ENCODE measurements at places on chromosomes 2 and 18.

DNA sequence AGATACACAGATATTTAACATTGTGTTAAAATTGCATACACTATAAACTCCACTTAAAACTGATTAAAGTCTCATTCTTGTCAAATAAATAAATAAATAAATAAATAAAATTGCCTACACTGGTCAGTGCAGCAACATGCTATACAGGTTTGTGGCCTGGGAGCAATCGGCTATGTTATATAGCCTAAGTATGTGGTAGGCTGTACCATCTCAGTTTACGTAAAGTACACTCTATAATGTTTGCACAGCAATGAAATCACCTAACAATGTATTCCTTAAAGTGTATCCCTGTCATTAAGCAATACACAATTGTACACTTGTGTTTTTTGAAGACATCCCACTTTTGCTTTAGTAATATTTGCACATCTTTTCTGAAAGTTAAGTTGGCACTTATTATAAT lies 337.7 kb upstream of the SETBP1 start:
- no peak for DNase-seq

DNA sequence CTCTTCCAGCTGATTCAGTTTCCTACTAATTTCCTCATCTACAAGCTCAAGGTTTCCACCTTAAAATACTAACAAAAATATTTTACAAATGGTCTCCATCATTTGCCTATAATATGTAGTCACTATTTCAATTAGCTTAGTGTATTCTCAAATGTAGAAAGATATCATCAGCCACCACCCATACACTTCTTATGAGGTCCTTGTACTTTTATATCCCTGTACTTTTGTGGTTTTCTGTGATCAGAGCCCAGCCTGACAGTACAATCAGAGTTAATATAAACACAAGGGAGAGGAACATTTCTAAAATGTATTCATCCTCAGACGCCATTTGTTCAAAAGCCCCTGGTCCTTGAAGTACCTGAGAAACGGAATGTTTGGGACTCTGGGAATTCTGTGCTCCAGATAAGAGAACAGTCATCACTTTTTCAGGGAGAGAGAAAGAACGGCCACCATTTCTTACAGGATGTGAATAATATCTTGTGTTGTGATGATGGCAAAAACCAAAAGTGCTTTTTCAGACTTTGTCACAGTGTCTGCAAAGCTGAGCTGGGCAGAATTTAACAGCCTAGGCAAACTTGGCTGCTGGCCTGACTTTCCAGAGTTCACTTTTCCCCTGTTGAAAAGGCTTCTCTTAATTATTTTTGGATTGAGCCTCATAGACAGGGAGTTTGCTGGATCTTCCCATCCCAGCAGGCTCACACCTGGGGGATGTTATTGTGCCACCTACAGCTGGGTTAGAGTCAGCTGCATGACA lies 361.7 kb upstream of the ACVR2A start:
- DNase-seq = no peak

DNA sequence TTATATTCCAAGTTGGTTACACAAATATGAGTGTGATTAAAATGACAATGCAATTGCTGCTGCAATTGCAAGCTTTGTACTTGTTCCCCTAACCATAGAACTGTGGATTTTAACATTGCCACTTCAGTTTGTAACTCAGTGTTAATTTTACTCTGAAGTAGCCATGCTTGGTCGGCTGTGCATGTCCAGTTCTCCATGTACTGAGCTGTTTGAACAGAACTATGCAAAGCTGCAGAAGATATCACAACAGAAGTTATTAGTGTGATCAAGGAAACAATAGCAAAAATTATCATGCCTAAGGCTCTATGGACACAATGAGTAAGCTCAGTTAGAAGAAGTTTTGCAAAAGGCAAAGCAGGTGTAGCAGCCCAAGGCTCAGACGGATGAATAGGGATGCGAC lies 45.3 kb downstream of the CXCR4 start:
- no peak for DNase-seq

DNA sequence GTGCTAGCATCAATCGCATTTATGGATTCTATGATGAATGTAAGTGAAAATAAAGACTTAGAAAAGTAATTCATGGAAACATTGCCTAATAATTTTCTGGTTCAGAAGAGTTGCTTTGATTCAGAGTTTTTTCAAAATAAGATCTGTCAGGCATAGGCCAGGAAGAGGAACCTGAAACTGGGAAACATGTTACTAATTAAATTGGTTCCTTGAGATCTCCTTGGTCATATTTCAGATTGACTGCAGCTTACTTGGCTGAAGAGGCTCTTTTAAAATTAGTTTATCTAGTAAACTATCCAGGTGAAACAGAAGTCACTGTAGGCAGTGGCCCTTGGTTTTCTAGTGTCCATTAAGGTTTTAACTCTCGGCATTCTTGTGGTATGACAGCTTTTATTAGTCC lies 27.4 kb downstream of the PPP1CB start:
- no peak for DNase-seq

- no peak for DNase-seq
These were observed 533.8 kb downstream of the SOCS6 start for GRCh38 chr18:70822691-70823090.

DNA sequence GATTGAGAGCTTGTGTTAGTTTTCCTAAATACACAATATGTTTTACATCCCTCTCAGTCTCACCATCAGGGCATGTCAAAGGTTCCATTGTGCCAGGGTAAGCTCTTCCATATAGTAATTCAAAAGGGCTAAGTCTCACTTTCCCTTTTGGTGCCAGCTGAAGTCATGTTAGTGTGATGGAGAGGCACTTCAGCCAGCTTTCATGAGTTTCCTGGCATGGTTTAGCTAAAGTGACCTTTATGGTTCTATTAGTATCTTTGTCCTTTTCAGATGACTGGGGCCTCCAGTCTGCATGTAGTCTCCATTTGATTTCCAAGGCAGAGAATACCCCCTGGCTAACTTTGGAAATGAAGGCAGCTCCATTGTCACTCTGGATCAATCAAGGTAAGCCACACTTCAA lies 27.2 kb downstream of the NAT8 start:
- DNase-seq = no peak

- no peak for DNase-seq
These were observed 102.2 kb upstream of the SERPINE2 start for GRCh38 chr2:224141304-224141703.

- no peak for DNase-seq
These were observed 71.4 kb upstream of the ITGB6 start for GRCh38 chr2:160271171-160272086.

DNA sequence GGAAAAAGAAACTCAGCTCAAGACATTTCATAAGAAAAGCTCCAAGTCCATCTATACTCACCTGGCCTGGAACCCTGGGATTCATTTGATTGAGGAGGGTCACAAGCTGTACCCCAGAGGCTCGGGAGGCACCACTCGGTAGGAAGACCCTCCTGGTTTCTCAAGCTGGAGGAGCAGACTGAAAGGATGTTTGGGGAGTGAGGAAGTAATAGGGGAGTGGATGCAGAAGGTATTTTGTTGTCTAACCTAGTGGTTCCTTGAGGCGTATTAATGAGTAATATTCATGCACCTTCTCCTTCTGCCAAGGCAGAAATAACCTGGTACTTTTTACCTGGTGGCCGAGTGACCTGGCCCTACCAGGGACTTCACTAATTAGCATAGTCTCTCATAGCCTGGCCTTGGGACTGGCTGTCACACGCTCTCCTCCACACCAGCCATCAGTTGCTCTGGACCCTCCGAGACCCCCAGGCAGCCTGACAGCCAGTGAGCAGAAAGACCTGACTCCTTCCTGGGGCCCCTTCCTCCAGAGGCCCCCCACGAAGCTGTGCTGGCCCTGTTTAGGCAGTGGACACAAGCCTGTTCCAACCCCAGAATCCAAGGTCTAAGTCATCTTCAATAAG lies 161.4 kb downstream of the BCL2 start:
- DNase-seq = no peak

- no peak for DNase-seq
These were observed 42.8 kb downstream of the ATOH8 start for GRCh38 chr2:85796341-85797262.

GRCh38 chr2:105737980-105738657 lies 6.6 kb upstream of the NCK2 start:
- DNase-seq = no peak

- no peak for DNase-seq
These were observed 246.0 kb downstream of the CLIP4 start for GRCh38 chr2:29361231-29361630.

DNA sequence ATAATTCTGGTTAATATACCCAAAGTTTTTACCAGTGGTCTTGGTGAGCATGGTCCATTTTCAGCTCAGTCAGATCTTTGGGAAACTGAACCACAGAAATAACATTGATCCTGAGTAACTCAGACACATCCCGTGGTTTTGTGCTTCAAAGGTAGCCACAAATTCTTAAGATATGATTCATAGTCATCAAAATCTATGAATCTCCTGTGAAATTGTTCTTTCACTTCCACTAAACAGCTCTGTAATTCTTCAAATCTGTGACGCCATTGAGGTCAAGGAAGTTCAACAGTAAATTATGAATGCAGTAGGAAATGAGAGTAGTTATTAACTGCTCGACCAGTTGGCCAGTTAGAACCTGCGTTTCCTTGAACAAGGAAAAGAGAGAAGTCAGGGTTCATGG lies 147.3 kb downstream of the IRS1 start:
- no peak for DNase-seq

DNA sequence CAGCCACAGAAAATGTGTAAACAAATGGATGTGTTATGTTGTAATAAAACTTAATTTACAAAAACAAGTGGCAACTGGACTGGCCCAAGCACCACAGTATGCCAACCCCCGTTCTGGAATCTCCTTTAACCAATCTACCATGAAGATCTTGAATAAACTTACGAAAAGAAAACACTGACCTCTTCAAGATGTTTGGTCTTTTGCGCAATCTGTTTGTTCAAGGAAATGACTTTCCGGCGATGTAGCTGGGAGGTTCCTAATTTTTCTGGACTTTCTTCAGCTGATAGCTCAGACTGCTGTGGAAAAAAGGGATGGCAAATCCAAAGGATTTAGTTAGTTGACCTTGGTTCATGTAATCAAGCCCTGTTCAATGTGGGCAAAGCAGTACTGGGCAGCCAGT lies 55.7 kb downstream of the CCDC93 start:
- DNase-seq = no peak

DNA sequence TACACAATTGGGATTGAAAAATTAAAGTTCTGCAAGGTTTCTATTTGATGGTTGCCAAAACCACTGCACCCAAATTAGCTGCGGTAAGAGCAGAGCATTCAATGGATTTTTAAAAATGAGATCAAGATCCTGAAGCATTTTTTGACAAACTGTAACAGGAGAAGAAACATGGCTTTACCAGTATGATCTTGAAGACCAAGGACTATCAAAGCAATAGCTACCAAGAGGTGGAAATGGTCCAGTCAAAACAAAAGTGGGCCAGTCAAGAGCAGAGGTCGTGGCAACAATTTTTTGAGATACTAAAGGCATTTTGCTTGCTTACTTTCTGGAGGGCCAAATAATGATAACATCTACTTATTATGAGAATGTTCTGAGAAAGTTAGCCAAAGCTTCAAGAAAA lies 186.8 kb downstream of the RDH14 start:
- no peak for DNase-seq

DNA sequence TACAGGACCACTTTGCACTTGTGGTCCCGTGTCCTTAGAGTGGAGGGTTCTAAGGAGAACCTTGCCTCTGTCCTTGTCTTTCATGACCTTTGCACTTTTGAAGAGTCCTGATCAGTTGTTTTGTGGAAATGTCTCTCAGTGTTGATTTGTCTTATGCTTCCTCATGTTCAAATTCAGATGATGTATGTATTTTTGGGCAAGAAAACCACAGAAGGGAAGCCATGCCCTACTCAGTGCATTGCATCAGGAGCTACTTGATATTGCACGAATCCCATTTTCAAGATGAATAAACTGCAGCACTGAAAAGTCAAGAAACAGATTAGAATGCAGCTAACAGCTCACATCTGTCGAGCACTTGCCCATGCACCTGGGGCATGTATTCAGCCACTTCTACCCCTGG lies 152.2 kb downstream of the INHBB start:
- no peak for DNase-seq

DNA sequence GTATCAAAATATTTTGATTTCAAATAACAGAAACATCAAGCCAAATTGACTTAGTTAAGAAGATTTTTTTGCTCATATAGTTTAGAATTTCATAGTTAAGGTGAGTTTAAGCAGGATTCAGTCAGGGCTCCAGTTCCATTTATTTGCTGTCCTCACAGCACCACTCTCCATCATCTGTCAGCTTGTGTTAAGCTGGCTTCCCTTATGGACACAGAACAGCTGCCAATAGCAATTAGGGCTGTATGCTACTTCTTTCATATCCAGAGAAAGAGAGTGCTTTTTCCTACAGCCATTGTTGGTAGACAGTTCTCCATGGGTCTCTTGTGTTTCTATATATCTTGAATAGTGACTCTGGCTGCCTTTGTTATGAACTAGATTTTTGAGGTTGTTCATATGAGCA lies 95.4 kb upstream of the CYP20A1 start:
- DNase-seq = no peak

- peak; percentile 96 for DNase-seq
These were observed at the start of gene TMEM18 for GRCh38 chr2:677056-677958. Gene TMEM18 (minus strand): TSS chr2:677406. CDS start chr2:677345, 61 bp downstream.

- no peak for DNase-seq
These were observed 32.1 kb downstream of the MAP4K4 start for GRCh38 chr2:101729521-101730190.

DNA sequence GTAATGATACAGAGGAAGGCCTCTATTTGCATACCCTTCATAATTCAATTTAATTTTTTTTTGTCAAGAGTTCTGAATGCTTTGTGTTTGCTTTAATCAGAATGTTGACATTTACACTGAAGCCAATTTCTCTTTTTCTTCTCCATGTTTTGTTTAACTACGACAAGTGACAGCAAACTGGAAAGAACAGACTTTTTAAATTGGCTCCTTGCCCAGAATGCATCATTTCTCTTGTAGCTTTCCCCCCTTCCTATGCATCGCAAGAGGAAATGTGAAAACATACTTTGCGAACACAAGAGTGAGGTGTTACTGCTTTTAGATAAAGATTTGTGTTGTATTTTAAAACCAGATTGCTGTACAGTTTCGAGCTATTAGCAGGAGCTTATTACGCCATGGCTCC lies 955.2 kb upstream of the CELF4 start:
- DNase-seq = no peak

DNA sequence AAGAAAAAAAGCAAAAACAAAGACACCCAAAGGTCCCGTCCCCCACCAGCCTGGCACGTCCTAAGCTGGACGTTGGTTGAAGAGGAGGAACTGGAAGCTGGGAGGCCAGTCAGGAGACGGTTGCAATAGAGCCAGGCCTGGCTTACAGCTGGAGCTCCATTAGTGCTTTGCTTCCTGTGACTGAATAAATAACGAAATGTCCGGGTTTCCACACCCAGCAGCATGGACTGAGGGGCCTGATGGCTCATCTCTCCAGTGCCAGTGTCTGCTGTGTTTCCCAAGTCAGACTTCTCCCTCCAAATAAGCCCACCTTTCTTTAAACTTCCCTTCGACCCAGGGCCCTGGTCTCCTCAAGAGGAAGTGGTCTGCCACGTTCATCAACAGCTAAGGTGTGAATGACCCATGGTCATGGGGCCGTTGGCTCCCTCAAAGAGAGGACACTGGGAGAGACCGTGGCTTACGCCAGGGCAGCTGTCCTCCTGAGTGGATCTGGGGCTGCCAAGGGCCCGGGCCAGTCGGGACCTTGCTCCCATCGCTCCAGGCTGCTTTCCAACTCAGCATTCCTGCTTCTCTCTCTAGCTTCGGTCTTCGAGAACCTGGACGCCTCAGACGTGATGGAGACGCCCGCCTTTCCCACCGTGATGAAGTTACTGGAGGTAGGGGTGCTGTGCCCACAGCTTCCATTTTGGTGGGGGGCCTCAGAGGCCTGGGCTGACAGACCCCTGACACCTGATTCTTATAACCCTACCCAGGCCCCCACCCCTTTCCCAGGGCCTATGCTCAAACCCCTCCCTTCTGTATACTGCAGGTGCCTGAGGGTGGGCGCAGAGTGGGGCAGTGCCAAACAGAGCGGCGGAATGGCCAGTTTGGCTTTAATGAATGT lies 44.9 kb downstream of the MYO7B start:
- no peak for DNase-seq

Data from activated CD8-positive, alpha-beta memory T cell treated with anti-CD3 and anti-CD28 coated beads for 1 hour (primary cell).